Fibroblast of skin of back (primary cell): ENCODE measurements at places on chromosomes 6 and 20.

DNA sequence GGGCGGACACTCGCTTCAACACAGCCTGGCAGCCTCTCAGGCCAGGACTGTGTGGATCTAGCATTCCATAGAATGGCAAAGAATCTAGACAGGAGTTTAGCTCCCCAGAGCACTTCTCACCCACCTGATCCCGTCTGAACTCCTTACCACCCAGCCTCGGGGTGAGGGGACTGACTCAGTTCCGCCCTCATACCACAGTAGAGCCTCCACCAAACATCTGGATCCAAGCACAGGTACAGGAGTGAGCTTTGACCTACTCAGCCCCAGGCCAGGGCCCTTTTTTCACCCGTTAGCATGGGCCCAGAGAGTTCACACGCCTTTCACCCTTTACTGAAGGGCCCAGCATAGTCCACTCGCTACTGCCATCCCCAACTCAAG, 715 bp downstream of the PSMF1 start:
- no peak for DNase-seq

DNA sequence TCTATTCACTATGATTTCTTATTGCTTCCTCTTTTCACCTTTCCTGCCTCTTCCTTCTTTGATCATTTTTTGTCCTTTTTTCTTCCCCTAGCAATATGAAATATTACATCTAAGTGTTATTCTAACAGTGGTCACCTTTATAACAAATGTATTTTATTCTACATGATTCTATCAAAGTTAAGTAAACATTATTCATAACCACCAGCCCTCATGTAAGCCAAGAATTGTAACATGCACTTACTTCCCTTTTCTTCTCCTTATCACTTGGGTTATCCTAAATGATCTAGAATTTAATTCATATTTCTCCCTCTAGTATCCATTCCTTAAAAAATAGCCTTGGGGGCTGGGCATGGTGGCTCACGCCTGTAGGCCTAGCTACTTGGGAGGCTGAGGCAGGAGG, 88.3 kb upstream of the SLC22A23 start:
- DNase-seq: no peak

- peak; percentile 73 for DNase-seq
These were observed 53.6 kb downstream of the ENPP1 start for GRCh38 chr6:131861381-131861780.

DNA sequence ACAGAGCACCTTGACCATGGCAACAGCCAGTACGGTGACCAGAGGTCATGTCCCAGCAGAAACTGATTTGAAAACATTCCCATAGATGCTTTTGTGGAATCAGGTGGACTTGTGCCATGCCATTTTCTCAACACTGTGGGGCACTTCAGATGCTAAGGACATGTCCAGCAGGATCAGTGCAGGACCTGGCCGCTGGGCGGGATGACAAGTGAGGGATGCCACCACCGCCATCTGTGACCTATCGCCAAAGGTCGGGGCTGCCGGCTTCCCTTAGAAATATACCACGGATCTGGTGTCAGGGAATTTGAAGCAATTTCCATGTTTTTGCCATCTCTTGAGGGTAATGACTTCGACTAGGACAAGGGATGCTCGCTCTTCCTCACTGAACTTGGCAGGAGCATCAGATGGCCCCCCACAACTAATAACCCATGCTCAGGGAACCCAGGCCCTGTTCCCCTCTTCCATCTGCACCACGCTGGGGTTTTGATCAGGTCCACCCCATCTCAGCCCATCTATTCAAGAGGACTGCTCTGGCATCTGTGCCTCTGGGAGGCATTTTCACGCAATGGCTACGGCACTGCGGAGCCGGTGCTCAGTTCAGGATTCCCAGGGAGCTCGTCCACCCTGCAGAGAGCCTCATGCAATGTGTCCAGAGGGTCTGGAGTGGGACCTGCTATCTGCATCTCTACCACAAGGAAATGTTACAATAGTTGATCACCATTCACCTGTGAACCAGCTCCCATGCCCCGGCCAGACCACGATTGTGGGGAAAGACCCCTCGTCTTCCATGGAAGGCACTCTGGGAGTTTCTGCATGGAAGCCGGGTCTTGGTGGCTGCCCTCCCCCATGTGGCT, 302.6 kb downstream of the TAF4 start:
- DNase-seq: no peak

DNA sequence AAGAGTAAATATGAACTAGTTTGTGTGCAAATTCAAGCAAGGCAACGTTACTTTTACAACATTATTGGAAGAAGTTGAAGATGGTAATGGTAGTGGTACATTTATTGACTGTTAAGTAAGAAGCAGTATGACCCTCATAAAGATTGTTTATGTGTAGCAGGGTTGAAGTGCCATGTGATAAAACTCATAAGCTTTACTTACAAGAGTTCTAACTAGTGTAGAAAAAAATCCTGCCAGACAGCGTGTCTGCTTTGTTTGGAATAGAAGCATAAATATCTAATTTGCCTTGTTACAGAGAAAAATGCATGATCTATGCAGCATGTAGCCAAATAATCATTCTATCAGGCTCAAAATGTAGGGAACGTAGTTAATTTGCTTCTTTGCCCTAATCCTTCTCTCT, 450.8 kb upstream of the SOX4 start:
- no peak for DNase-seq

GRCh38 chr6:3031857-3032640, 32.4 kb downstream of the NQO2 start:
- no peak for DNase-seq

GRCh38 chr6:169236545-169236944, 17.1 kb downstream of the THBS2 start:
- DNase-seq: no peak
